ENCODE measurements at places on chromosomes 6 and 20.

- no peak for DNase-seq
Observed at GRCh38 chr20:36318166-36318565, 12.0 kb downstream of the DLGAP4 start.

DNA sequence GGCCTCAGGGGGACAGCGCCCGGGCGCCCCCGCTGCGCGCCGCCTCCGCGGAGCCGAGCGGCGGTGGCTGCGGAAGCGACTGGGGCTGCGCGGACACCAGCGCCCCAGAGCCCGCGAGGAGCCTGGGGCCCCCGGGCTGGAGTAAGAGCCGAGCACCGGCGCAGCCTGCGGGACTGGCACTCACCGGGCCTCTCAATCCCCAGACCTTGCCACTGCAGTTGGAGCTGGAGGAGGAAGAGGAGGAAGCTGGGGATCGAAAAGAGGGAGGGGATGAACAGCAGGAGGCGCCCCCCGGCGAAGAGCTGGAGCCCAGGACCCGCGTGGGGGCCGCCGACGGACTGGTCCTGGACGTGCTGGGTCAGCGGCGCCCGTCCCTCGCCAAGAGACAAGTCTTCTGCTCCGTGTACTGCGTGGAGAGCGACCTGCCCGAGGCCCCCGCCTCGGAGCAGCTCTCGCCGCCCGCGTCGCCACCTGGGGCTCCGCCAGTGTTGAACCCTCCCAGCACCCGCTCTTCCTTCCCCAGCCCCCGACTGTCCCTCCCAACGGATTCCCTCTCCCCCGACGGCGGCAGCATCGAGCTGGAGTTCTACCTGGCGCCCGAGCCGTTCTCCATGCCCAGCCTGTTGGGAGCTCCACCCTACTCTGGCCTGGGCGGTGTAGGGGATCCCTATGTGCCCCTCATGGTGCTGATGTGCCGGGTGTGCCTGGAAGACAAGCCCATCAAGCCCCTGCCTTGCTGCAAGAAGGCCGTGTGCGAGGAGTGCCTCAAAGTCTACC is 590 bp downstream of the RNF217 start:
- DNase-seq, result no peak

GRCh38 chr20:12262747-12263146 is 345.1 kb downstream of the BTBD3 start:
- DNase-seq, result no peak

DNA sequence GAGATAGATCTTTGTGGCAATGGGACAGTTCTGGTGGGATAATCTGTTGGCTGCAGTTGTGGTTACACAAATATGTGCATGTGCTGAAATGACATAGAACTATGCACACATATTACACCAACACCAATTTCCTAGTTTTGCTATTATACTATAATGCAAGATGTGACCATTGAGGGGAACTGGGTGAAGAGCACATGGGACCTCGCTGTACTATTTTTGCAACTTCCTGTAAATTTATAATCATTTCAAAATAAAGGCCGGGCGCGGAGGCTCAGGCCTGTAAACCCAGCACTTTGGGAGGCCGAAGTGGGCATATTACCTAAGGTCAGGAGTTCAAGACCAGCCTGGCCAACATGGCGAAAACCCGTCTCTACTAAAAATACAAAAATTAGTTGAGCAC is 8.7 kb downstream of the ARMC12 start:
- DNase-seq, result no peak

DNA sequence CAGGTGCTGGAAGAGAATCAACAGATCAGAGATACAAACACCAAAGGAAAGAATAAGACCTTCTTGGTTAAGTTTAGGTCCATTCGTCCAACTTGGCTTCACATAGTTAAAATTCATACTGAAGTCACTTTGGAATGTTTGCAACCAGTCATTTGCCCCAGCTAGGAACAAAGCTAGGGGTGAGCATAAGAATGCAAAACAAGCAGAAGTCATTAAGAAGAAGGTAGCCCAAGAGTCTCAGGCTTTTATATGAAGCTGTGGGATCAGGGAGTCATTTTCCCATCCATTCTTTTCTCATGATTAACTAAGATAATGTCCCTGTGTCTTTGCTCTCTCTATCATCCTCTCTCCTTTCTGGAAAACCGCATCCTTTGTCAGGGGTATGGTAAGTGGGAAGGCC is 51.5 kb upstream of the TMEM170B start:
- DNase-seq, result no peak

DNA sequence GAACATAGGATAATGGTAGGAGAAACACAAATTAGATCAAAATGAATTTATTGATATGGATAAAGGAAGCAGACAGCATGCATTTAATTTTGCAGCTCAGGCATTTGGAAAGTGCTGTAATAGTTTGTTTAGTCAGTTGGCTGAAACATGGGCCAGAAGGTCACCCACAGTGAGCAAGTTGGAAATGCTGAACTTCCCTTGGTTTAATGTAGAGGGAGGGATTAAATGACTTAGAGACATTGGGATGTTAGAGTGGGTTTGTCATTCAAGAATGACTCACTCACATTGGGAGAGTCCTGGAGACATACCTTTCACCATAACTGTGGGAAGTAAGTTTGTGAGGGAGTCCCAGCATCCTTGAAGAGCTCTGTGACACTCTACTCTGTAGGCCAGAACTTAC is 231.5 kb upstream of the PLCB4 start:
- DNase-seq, result no peak

GRCh38 chr6:26029857-26030653 is 57.2 kb upstream of the HFE start:
- DNase-seq, result no peak

DNA sequence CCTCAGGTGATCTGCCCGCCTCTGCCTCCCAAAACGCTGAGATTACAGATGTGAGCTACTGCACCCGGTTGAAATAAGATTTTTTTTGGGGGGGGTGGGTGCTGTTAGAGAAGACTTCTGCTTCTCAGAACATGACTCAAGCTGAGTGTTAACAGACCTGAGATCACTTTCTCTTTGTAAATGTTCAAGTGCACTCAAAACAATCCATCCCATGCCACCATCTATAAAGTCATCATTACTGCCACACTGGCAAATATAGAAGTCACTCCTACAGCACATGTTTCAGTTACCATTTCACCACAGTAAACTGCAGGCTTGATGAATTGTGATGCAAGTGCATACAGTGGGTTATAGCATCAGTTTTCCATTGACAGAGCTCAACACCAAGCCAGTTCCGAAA is 9.0 kb downstream of the VPS16 start:
- no peak for DNase-seq

- DNase-seq, result no peak
Observed at GRCh38 chr6:77089776-77090175, 373.5 kb downstream of the HTR1B start.

- no peak for DNase-seq
Observed at GRCh38 chr6:45668705-45669104, 291.0 kb upstream of the SUPT3H start.

All from cerebellar nuclear complex (tissue), 1 donor.